ENCODE measurements at places on chromosomes 7 and 10.

DNA sequence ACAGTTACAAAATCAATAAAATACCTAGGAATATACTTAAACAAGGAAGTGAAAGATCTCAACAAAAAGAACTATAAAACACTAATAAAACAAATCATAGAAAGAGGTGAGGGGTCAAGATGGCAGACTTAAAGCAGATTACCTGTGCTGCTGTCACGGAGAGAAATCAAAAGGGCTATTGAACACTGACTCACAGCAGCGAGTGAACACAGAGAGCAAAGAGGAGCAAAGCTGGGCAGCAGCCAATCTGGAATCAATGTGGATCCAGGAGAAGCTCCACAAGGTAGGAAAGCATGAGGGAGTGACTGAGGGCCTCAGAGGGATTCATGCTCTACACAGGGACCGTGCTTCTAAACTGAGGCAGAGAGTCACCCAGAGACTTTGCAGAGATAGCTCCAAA is 562.0 kb upstream of the SEMA3D start:
- DNase-seq = no peak

GRCh38 chr10:77533146-77533886 is 104.3 kb downstream of the KCNMA1 start:
- DNase-seq = no peak

GRCh38 chr7:66739953-66740301 is 606 bp upstream of the RABGEF1 start:
- DNase-seq = no peak

- no peak for DNase-seq
Observed at GRCh38 chr7:132464740-132465139, 111.5 kb downstream of the PLXNA4 start.

GRCh38 chr7:96224073-96224472 is 97.8 kb downstream of the SLC25A13 start:
- no peak for DNase-seq

GRCh38 chr7:25385506-25386136 is 157.3 kb upstream of the NPVF start:
- no peak for DNase-seq

GRCh38 chr10:77591238-77591880 is 46.2 kb downstream of the KCNMA1 start:
- no peak for DNase-seq

DNA sequence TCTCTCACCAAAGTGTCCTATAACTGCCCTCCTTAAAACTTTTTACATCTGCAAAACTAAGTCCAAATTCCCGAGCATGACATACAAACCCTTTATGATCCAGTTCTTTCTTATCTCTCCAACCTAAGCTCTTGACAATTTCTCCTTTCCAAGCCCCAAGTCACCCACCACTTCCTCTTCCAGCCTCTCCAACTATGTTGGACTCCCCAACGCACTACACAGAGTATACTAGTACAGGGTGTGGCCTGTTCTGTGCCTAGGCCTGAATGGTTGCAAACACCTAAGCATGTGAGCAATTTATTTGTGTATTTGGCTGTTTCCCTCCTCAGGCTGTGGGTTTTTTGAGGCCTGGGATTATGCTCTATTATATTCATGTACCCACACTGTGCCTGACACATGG is 101.2 kb upstream of the APBB1IP start:
- DNase-seq = no peak

- DNase-seq = no peak
Observed at GRCh38 chr7:104976966-104977636, 36.9 kb upstream of the KMT2E start.

GRCh38 chr10:52954407-52954806 is 181.8 kb upstream of the MBL2 start:
- no peak for DNase-seq

GRCh38 chr7:130421684-130422083 is 19.1 kb downstream of the CEP41 start:
- no peak for DNase-seq

DNA sequence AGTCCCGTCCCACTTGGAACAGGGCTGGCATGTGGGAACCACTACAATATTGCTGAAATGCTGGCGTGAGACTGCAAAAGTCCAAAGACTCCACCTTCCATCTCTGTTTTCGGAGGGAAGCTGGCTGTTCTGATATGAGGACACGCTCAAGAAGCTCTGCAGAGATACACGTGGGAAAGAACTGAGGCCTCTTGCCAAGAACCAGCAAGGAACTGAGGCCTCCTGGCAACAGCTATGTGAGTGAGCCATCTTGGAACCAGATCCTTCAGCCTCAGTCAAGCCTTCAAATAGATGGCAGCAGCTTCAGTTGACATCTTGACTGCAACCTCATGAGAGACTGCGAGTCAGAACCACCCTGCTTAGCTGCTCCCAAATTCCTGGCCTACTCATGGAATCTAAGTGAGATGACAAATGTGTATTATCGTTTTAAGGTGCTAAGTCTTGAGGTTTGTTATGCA is 30.8 kb downstream of the SGMS1 start:
- DNase-seq = no peak

DNA sequence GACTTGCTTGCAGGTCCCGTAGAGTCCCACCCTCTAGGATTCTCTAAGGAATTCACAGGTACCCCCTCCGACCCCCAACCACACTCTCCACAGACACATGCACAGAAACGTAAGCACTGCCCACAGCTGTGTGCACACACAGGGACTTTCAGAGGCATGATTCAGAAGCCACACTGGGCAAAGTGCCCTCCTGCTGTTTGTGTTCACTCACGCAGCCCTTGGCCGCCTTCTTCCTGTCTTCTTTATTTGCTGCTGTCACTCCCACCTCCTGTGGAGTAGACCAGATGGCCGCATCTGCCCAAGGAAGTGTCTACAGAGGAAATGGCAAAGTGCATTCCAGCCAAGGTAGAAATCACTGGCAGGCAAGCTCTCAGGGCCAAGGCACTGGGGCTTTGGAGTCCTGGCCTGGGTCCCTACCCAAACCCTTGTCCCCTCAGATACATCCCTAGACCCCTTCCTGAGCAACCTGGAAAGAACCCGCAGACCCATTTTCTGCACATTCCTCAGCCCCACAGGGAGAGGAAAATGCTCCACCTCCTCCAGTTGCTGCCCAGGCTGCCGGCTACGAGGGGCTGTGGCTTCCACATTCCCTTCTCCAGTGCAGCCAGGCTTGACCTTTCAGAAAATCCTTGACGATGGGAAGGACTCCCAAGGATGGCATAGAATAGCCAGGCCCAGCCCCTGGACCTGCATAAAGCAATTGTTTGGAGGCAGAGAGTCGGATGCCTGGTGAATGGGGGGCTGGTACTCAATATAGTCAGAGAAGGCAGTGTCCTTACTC is 21.6 kb upstream of the GIMAP8 start:
- no peak for DNase-seq

DNA sequence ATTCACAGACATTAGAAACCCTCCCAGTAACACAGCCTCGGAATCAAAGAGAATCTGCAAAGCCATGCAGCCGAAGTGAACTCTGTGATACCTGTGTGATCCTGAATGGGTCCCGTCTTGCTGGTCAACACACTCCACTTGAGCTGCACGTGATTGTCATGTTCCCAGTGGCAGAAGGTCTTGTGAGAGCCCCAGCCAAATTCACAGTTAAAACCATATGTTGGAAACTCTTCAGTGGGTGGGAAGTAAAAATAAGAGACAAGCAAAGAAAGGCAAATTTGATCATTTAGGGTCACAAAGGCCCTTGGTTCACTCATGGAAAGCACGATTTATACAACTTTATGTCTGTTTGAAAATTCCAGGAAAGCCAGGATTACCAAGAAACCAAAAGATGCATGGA is 142.3 kb downstream of the NRP1 start:
- DNase-seq = no peak

DNA sequence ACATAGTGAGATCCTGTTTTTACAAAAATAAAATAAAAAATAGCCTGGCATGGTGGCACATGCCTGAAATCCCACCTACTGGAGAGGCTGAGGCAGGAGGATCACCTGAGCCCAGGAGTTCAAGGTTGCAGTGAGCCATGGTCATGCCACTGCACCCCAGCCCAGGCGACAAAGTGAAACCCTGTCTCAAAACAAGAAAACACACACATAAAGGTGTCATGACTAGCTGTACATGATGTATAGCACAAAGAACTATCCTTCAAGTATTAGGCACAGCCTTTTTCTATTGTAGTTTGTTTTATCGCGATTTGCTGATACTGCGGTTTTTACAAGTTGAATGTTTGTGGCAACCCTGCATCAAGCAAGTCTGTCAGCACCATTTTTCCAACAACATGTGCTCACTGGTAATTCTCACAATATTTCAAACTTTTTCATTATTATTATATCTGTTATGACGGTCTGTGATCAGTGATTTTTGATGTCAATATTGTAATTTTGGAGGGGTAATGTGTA is 11.5 kb upstream of the SNX13 start:
- DNase-seq = no peak

DNA sequence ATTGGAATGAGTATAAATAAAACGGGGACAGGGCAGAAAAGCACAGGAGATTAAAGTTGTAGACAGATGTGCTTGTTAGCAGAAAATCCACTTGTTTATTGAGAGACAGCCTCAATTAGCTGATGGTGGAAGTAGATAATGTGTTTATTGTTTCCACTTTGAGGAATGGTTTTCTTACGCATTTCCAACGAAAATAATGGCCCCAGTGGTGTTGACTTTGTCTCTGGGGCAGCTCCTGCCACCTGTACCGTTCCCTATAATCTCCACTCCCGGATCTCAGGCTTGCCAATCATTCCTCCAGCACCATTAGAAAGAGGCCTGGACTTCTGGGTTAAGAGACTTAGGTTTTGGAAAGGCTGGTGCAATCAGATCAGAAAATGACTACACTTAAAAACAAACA is 638.7 kb downstream of the PARD3 start:
- DNase-seq = no peak

DNA sequence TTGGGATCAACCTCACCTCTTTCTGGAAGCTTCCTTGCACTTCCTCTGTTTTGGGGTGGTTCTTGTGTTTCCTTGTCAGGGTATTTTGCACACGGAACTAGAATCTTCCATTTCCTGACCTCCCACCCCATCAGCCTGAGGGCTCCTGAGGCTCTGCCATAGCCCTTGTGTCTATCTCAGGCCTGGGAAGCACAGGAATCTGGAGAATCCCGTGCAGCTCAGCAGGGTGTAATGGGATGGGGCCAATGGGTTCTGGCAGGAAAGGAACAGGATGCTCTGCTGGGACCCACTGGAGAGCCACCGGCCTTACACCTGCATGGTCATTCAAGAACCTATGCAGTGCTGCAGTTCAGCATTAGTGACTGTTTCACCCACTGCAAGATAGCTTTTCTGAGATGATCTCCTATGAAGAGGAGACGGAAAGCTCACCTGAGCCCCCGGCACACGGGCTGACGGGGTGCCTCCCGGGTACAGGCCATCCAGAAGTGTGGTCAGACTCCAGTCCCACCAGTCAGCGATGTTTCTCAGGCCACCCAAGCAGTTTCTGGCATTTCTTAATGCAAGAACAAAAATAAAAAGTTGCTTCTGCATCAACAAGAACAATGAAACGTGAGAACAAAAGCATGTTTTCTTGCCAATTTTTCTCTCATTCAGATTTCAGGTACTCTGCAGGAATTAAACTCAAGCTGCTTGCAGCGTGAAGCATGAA is 133.2 kb downstream of the PKD1L1 start:
- DNase-seq = no peak

GRCh38 chr7:17932770-17933169 is 7.5 kb downstream of the SNX13 start:
- no peak for DNase-seq

DNA sequence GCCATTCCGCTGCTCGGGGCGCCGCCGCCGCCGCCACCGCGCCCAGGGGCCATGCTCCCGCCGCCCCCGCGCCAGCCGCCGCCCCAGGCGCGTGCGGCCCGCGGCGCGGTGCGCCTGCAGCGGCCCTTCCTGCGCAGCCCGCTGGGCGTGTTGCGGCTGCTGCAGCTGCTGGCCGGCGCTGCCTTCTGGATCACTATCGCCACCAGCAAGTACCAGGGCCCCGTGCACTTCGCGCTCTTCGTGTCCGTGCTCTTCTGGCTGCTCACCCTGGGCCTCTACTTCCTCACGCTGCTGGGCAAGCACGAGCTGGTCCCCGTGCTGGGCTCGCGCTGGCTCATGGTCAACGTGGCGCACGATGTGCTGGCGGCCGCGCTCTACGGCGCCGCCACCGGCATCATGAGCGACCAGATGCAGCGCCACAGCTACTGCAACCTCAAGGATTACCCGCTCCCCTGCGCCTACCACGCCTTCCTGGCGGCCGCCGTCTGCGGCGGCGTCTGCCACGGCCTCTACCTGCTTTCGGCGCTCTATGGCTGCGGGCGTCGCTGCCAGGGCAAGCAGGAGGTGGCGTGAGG is 383 bp downstream of the MARVELD1 start:
- DNase-seq = peak; percentile 72

- no peak for DNase-seq
Observed at GRCh38 chr7:17097668-17098297, 200.7 kb upstream of the AHR start.

DNA sequence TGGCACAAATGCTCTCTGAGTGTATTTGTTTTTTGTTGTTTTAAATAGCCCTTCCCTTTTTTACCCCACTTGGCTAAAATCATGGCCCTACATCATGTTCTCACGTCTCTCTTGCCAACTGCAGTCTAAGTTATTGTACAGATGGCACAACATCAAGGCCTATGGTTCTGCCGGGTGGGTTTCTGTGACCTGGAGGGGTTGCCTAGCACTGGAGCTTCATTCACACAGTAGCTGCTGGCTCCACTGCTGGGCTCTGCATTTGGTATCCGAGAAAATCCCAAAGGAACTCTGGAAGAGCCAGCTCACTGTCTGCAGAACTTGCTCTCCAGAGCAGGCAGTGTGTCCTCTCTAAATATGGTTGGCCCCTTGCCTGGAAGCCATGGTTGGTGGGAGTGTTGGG is 120.6 kb downstream of the LRRC4 start:
- DNase-seq = no peak

DNA sequence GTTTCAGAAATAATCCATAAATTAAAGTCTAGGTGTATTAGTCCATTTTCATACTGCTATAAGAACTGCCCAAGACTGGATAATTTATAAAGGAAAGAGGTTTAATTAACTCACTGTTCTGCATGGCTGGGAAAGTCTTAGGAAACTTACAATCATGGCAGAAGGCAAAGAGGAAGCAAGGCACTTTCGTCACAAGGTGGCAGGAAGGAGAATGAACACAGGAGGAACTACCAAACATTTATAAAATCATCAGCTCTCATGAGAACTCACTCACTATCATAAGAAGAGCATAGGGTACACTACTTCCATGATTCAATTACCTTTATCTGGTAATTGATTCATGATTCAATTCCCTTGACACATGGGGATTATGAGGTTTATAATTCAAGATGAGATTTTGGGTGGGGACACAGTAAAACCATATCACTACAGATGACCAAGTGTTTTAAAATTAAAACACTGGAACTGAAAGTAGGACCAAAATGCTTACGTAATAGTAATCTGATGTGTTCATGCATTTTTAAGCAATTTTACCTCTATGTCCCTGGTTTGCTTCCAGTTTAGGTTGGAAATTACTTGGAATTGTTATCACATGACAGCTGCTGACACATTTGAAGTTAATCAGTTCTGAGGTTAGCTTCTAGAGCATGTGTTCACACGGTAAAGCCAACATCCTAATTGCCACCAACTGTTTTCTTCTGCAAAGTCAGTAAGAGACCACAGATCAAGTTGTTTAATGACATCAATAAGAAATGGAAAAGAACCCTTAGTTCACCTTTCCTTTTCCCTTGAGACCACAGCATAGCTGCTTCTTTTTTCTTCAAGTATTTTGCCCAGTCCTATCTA is 48.4 kb upstream of the SEMA3C start:
- no peak for DNase-seq

GRCh38 chr10:116055252-116055916 is 217.6 kb downstream of the GFRA1 start:
- DNase-seq = no peak
